ENCODE measurements at places on chromosomes 7 and 10.
A peak's percentile ranks its signal among the peaks of the same experiment; 100 is the strongest.

DNA sequence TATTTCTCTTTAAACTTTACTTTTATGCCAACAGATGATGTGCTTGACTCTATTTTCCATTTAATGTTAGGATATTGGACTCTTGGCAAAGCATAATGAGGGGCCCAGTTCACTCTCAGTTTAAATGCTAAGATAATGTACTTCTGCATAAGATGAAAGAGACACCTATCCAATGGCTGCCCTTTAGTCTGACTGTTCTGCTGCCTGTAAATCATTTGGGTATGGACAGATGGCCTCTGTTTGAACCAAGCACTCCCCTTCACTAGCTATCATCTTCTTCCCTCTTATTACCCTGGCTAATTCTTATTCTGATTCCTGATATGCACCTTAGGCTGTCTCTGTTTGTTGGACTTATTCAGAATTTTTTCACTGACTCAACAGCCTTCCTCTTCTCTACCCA lies 72.1 kb downstream of the SEM1 start:
- DNase-seq, result no peak

- DNase-seq, result no peak
Measured at GRCh38 chr10:50558371-50558770, 65.4 kb downstream of the SGMS1 start.

- no peak for DNase-seq
Measured at GRCh38 chr10:59965899-59966650, 59.7 kb upstream of the CCDC6 start.

DNA sequence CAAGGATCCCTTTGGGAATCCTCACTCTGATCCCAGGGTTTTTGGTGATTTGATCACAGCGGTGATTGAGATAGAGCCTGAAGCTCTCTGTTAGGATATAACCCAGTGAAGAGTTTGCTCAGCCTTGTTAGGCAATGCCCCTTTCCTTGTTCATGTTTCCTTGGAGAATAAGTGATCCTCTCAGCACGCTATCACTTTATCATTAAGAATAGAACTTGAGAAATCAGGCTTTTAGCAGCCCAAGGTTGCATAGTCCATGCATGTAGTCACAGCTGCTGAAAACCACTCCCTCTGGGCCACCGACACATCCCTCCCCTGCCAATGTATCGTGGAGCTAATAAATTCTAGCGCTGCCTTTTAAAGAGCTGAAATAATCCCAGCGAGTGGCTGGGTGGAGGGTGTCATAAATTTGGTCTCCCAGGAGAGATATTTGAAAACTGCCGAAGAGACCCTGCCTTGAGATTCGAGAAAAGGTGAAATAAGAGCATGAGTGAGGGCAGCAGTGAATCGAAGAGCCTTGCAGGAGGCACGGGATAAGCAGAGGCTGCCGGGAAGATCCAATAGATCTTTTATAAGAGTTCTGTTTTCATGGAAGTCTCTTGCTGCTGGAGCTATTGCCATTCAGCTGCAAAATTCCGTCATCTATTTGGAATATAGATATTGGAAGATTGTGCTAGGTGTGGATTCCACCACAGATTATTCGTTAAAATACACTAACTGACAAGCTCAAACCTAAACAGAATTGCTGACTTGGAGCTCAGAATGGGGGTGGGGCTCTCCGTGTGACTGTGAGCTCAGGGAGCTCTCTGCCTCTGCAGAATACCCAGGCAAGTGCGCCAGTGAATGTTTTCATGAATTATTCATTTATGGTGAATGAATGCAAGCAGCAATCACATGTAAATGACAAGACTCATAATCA lies 249.8 kb downstream of the TRIL start:
- no peak for DNase-seq

- no peak for DNase-seq
Measured at GRCh38 chr7:113176836-113177235, 58.5 kb upstream of the SMIM30 start.

DNA sequence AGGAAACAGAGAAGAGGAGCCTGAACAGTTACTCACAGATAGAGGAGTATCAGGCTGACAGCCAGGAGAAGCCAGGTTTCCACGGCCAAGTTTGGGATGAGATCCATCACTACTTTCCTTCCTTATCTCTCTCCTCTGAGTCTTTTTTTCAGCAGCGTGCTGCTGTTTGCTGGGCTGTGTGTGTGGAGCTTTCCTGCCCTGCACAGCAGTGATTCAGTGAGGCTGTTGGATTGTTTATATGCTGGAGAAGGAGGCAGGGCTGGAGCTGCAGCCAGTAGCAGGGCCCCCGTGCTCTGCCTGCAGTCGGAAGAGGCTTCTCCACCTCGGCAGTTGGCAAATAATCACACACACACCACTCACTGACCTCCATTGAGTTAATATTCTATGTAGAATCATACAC lies at the start of gene CYP3A7:
CYP3A7 (minus strand) TSS at position 210 of the 400 bp plus-strand sequence; CDS start at position 107, 103 bp downstream.
- no peak for DNase-seq

GRCh38 chr7:85462671-85463070 lies 275.8 kb upstream of the SEMA3D start:
- no peak for DNase-seq

DNA sequence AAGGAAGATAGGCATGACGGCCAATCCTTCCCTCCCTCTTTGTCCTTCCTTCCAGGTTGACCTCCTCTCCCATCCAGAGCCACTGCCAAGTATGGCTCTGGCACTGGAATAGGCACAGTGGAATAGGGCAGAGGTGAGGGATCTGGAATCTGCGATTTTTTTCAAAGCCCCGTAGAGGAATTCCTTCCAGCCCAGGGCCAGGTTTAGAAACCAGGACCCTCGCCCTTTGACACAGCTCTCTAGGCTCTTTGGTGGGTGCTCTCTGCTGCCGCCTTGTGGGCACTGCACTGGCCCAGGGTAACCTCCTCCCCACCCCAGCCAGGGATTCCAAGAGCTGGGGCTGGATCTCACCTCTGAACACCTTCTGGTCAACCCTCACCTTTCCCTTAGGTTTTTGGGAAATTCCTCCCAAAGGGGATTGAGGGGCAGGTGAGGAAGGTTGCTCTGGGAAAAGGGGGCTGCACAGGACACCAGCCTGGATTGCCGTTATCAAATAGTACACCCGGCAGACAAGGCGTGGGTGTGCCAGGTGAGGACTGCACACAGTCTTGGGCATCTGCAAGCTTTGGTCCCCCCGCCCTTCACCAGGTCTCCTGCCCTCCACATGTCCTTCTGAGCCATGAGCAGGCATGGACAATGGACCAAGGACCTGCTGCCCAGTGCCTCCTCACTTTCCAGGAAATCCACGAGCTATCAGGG lies 22.8 kb downstream of the C10orf105 start:
- DNase-seq, result peak; percentile 63

Measured in HL-60 (cell line).